ENCODE measurements at places on chromosomes 11 and 22. TPM values are rescaled to one million over a fixed set of nuclear protein-coding genes. Genes with fewer than 3 reads are reported as not detected.

DNA sequence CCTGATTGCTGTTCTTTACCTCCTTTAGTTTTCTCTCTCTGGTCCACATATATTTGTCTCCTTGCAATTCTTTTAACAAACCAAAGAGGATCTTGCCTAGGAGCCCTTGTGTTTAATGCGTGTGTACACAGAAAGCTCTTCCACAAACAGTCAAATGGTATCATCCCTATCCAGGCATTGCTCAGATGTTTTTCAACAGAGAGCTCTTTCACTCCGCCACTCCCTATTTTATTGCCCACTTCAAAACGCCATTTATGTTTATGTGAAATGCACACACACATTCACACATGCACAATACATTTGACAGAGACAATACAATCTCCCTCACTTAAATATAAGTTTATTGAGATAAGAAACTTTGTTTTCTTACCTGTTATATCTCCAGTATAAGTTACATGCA lies 4.7 kb downstream of the OR5AP2 start:
- no peak for DNase-seq

- DNase-seq: no peak
These were observed 72.8 kb downstream of the SFI1 start for GRCh38 chr22:31569126-31569525.

- no peak for DNase-seq
These were observed 407.3 kb downstream of the NXPE2 start for GRCh38 chr11:115085461-115086210.

- no peak for DNase-seq
These were observed 12.4 kb downstream of the ADM start for GRCh38 chr11:10317151-10317755.

FAM83F gene
- total RNA-seq: not detected
